ENCODE measurements at places on chromosomes 11 and 22.

GRCh38 chr22:49202226-49202625, 625.4 kb downstream of the BRD1 start:
- no peak for DNase-seq

GRCh38 chr11:32289701-32290100, 145.6 kb downstream of the WT1 start:
- DNase-seq, result no peak

DNA sequence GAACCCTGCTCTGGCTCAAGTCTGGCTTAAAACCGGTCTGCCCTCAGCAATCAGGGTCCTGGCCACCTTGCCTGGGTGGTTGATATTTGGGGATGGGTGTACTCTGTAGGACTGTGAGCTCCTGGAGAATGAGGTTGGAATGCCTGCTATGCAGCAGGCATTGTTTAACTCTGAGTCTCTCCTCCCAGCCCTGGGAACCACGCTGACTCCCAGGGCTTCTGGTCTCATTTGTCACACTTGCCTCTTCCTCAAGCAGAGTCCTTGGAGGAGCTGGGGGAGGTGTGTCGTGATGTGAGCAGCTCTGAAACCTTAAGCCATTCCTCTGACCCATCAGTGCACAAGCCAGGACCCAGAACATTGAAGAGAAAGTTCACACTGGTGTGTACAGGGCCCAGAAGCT, 340.1 kb downstream of the MN1 start:
- DNase-seq, result no peak

- DNase-seq, result no peak
Observed at GRCh38 chr11:3855808-3856491, 486 bp downstream of the STIM1 start.

DNA sequence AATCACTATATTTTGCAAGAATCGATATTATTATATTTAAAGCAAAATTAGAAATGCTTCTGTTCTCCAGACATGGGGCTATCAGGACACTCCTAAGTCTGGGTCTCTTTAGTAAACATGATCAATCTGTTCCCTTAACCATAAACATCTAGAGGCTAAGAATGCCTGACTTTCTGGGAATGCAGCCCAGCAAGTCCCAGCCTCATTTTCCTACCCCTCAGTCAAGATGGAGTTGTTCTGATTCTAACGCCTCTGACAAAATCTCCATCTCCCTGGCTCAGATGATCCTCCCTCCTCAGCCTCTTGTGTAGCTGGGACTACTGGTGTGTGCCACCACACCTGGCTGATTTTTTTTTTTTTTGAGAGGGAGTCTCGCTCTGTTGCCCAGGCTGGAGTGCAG, 35.0 kb downstream of the SLCO2B1 start:
- no peak for DNase-seq

DNA sequence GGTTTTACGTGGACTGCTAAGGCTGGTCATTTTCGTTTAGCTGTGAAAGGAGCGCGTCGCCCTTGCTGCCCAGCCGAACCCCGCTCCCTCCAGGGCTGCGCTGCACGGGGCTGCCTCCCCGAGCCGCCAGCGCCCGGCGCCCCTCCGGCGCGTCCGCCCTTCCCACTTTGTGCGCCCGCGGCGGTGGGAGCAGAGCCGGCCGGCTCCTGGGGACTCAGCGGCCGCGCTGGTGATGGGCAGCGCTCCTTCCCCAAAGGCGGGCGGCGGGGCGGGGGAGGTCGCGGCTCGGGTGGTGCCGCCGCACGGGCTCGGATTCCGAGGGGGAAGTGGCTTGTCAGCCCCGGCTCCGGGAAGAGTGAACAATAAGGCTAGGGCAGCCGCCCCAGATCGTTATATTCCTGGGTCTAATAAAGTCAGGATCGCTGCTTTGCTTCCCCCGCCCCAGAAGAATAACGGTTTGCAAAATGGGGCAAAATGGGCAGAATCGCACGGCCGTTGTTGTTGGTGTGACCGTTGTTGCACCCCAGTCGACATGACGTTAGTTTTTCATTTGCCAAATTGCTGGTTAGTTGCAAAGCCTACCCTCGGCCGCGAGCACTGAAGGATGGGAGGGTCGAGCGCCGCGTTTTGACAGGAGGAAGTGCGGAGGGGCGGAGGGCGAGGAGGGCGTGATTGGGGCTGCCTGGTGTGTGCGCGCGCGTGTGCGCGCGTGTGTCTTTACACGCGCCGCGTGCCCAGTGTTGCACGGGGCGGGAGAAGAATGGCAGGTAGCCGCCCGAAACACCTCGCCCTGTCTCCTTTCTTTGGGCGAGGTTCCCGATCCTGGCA, 745 bp downstream of the NCAM1 start:
- DNase-seq, result no peak

- no peak for DNase-seq
Observed at GRCh38 chr22:24330636-24331035, 60.0 kb downstream of the SPECC1L start.

DNA sequence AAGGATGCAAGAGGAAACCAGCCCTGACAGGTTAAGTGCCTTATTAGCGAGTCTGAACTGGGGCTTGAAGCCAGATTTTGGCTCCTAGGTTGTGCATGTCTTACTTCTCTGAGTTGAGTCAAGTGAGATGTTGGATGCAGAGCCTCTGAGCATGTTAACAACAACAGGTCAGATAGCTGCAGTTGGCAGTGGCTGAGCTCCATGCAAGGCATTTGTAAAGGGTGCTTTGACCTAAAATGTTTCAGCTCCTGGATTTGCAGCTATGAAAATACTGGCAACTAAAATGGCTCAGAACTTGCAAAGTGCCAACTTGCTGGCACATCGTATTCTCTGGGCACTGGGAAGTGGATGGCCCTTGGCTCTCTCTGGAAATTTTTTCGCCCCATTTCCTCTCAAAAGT, 16.4 kb upstream of the CSRP3 start:
- no peak for DNase-seq

DNA sequence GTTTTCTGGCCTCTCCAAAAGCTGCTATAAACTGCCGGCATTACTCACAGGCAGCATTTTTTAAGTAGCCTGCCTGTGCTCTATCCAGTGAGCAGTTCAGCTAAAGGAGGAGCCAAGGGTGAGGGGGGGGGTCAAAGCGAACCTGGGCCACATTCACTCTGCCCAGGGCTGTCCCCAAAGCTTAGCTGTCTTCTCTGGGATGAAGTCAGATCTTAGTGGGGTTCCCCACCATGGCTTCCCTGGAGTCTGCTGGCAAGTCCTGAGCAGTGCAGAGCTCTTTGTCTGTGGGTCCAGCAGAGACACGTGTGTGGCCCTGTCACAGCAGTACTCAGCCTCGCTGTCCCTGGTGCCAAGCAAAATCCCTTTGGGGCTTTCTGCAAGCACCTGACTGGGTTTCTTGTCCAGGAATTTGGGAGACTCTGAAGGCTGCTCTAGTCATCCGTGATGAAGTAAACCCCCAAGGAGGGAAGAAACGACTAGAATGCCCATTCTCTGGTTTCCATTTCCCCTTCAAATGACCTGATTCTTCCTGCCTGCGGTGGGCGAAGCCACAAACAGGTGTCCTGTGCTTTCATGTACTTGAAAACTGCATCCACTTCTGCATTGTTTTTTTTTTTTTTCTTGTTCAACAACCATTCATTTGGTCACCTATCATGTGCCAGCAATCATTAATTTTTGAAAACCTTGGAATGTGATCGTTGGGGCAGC, 2.6 kb downstream of the KCNJ5 start:
- no peak for DNase-seq

- no peak for DNase-seq
Observed at GRCh38 chr11:118587952-118588351, 15.7 kb downstream of the ARCN1 start.

DNA sequence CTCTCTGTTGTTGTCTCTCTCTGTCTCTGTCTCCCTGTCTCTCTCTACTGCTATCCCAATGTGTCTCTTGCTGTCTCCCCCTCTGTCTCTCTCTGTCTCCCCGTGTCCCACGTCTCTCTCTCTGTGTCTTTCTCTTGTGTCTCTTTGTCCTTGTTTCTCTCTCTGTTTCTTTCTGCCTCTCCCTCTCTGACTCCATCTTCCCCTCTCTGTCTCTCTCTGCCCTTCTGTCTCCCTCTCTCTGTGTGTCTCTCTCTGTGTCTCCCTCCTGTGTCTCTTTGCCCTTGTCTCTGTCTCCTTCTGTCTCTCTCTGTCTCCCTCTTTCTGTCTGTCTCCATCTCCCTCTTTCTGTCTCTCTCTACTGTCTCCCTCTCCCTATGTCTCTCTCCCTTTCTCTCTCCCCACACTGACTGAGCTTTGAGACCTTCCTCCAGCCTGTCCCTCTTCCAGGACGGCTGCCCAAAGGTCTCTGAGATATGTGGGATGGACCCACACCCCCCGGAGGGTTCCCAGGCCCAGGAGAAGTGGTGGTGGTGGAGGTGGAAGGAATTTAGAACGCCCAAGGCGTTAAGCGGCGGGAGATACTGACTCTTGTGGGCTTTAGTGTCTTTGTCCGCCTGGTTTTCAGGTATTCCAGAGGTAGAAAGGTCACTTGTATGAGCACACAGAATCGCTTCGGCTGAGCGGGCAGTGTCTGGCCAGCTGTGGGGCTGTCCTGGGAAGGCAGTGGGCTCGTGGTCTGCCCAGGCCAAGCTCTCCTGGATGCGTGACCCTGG, 65.5 kb upstream of the CCND1 start:
- no peak for DNase-seq

GRCh38 chr22:46914916-46915894, 152.8 kb downstream of the TBC1D22A start:
- no peak for DNase-seq

GRCh38 chr11:1536065-1536843, 35.8 kb downstream of the DUSP8 start:
- DNase-seq, result no peak

GRCh38 chr11:19407677-19408270, 167.0 kb upstream of the E2F8 start:
- no peak for DNase-seq

DNA sequence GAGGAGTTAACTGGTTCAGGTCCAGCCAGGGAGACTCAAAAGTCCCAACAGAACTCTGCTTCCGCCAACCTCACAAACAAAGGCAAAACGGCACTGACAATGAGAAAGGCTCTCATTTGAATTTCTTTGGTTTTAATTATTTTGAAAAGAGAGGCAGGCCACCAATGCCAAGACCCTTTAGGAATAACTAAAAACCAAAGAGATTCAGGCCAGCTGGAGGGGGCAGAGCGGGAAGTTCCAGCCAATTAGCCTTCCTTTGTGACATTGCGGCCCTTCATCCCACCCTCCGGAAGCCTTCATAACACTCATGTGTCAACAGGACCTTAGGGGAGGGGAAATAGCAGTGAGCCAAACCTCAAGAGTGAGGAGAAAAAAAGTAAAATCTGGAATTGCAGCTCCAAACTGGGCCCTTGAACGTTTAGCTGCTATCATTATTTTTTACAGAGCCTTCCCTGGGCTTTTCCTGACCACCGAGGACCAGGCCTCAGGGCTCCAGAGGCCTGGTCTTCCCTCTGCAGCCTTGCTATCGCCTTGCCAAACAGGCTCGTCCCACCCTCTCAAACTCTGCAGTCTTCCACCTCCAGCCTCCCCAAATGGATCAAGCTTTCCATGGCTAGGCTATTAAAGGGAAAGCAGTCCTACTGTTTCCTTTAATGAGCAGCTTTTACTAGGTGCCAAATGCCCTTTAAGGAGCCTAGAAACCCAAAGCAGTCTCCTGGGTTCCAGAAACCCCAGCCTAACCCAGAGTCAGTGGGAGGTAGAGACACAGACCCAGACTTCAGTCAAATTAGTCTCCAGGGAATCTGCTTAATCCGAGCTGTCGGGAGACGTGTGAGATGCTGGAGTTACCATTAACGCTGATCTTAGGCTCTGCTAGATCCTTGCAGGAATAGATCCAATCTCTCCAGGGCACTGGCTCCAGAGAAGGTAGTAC, 114.2 kb downstream of the CCDC34 start:
- DNase-seq, result no peak

DNA sequence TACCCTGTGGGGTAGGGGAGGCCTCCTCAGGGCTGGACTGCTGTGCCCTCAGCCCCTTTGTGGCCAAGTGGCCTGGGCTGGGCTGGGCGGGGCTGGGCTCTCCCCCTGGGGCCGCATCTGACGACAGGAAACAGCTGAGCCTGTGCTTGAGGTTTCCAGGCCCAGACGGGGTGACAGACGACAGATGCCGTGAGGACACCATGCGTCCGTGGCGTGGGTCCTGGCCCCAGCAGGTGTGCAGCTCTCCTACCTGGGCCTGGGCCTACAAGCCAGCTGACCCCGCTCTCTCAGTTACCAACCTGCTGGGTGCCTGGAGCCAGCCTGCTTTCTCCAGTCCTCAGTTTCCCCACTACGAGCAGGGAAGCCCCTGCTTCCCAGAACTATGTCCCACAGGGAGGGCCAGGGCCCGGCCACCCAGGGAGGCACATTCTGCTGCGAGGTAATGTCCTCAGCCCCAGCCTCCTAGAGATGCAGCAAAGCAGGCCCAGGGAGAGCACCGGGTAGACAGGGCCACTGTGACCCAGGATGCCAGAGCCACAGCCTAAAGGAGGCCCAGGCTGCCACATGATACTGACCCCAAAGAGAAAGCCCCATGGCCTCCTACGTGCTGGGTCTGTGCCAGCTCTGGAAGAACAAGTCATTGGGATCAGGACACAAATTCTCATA, 181.3 kb downstream of the IGLL1 start:
- no peak for DNase-seq

DNA sequence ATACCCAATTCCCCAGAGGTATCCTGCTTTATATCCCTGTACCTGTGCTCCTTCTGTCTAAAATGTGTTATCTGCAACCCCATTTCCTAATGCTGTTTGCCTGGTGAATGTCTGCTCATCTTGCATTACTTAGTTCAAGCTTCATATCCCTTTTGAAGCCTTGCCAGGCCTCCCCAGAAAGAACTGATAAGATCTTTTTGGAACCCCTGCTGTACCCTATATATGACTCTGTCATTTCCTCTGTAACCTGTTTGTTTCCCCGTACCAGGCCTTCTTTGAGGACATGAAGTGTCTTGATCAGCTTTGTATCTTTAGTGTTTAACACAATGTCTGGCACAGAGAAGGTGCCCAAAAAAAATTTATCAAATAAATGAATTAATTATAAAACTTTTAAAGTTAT, 77.6 kb downstream of the LIF start:
- DNase-seq, result peak; percentile 81

DNA sequence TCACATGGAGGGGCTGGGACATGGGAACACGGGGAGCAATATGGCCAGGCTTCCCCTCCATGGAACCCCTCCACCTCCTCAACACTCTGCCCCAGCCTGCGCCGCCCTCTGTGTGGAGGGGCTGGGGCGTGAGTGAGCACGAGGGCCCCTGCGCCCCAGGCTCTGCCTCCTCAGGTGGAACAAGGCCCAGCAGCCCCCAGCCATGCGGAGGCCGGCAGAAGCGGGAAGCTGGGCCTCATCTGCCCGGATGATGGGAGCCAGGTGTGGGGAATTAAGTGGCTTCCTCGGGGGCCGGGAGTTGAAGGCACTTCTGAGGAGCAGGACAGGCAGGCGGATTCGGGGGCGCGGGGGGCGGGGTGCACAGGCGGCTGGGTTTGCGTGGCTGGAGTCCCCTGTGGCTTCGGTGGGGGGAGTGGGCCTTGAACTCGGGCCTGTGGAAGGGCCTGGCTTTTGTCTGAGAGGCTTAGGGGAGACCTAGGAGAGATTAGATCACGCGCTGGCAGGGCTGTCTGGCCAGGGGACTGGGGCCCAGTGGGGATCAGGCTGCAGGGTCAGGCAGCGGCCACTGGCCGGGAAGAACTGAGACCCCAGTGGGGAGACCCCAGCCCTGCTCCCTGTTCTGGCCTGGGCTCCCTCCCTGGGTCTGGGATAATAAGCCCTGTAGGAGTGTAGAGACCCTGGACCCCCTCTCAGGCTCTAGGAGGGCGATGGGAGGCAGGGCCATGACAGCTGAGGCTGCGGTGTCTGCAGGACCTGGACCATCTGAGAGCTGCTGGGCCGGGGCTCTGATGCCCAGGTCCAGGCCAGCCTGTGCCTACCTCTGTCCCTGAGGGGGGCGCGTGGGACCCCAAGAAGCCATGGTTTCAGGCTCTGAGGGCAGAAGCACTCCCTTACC, 13.3 kb downstream of the PRR33 start:
- DNase-seq, result no peak

GRCh38 chr11:120702656-120703055, 191.1 kb downstream of the GRIK4 start:
- no peak for DNase-seq

Measured in activated CD4-positive, alpha-beta T cell treated with anti-CD3 and anti-CD28 coated beads, Interleukin-2, amount 50 U/mL, for 16 hours (primary cell).